ENCODE measurements at places on chromosomes 4 and X.

DNA sequence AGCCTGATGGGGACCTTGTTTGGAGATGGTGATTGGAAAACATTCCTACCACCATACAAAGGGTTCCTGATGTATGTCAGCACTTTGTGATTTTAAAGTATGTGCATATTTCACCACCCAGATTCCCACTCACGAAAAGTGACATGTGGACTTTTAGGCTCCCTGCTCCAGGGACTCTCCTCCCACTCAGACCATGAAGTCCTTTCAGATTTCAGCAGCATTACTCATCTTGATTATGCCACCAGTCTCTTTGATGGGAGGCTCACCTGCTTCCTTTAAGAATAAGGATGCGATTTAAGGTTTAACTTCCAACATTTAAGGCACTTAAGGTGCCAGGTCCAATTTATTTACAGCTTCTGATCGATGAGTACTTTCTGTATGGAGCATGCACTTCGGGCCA is 204.4 kb downstream of the PPARGC1A start:
- DNase-seq = no peak

GRCh38 chrX:149837639-149838038 is 43.3 kb upstream of the MAGEA8 start:
- no peak for DNase-seq

GRCh38 chrX:42246814-42247213 is 323.5 kb upstream of the CASK start:
- DNase-seq = no peak

DNA sequence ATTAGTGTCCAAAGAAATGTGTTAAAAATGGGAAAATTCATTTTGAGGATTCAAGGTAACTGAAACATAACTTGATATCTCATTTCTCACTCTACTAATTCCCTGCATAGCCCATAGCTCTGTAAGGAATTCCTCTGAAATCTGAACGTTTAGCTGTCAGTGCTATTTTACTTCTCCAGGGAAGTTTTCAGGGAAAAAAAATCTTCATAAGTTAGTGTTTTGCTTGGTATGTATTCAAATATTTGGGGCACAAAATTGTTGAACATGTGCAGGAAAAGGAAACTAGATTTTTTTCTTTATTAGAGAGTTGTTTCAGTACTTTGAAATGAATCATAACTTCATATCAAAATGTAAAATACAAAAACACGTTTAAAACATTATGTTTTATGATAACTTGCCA is 891.4 kb downstream of the CENPC start:
- DNase-seq = no peak

- DNase-seq = no peak
These were observed 171.6 kb downstream of the NKX6-1 start for GRCh38 chr4:84327526-84327925.

- DNase-seq = no peak
These were observed 23.4 kb downstream of the FBXW7 start for GRCh38 chr4:152512483-152512882.

DNA sequence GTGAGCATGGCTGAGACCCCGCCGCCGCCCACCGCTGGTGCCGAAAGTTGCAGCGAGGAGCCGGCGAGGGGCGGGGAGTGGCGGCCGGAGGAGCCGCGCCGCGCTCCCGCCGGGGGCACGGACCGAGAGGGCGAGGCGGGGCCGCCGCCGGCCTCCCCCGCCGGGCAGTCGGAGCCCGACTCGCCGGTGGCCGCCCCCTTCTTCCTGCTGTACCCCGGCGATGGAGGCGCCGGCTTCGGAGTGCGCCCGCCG is 16.5 kb downstream of the UTP3 start:
- DNase-seq = no peak

DNA sequence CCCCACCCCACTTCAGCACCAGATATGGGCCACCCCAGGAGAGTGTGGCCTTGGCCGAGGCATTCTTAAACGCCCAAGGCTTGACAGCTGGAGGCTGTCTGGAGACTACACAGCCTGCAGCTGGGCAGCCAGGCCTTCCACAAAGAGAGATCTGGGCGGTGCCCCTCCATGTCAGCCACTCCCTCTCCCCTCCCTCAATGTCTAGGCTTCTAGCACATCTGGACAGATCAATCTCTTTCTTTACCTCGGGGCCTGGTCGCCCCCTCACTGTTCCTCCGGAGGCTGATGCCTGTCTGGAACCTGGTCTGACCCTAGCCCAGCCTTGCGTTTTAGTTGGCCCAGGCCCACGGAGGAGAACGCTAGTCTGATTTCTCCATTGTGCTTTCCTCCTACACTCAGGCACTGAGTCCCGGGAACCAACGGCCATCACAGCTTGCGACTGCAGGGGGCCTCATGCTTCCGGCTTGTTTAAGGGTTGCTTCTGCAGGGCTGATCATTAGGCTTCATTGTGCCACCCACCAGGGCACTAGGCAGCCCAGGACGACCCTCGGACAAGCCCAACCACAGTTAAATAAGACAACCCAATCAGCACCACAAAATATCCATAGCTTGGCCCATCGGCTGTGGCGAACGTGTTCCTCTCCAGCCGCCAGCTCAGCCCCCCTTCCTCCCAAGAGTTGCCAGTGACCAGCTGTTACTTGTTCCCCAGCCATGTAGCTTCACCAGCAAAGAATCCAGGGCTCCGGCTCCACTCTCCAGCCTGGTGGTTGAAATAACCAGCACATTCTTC is 200.6 kb downstream of the BCOR start:
- no peak for DNase-seq

DNA sequence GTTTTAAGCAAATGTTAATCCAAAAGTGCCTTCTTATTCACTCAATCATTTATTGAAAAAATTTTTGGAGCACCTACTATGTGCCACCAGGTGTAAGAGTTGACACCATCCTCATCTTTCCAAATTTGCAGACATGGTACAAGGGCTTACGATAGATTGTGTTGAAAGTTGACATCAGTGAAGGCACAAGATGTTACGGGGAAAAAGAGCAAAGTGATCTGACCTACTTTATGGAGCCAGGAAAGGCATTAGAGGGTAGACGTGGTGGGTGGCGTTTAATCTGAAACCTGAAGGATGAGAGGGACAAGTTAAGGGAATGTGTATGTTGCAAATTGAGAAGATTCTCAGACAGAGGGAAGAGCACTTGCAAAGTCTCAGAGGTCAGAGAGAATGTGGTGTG is 167.8 kb upstream of the HAND2 start:
- DNase-seq = no peak

DNA sequence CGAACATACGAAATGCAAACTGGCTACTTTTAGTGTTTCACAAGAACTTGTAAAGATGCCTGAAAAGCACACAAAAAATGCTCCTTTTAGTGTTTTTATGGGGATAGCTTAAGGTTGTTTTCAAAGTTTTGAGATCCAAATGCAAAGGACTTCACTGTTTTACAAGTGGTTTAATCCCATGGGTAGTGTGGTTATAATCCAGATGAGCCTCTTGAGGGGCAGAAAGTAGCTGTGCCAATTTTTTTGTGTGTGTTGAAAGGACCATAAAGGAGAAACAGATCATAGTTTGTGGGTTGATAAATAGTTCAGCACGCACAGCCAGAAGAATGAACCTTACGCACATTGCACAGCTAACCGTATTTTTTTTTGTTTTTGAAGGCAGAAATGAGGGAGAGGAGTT is 126.9 kb upstream of the GIMD1 start:
- no peak for DNase-seq

DNA sequence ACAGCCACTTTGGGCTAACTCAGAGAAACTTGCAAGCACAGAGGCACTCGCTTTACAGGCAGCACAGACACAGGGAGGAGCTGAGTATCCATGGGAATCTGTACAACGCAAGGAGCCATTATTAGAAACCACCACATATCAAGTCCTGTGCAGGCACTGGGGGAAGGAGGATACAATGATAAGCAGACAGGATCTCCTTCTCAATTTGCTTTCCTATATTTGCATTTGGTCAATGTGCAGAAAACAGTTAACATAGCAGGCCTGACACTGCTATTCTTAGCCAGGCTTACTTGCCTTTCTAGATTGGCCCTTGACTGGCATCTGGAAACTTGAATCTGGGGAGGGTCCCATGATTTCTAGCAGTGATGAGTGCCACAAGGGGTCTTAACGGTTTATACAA is 65.8 kb downstream of the TEC start:
- no peak for DNase-seq

DNA sequence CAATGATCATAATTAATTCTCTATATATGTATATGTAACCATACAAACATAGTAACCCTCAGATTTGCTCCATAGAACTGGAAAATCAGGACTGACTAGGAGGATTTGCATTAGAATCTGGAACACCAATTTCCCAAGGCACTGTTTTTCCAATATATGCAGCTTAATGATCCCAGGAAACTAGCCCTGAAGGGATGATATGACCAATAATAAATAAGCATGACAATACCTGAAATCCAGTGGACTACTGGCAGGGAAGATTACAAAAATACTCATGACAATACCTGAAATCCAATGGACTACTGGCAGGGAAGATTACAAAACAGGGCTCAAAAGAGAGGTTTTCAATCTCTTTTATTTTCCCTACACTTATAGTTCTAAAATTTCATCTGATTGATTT is 98.4 kb downstream of the PCDH7 start:
- DNase-seq = no peak

GRCh38 chr4:3311095-3311372 is 18.2 kb downstream of the RGS12 start:
- no peak for DNase-seq

DNA sequence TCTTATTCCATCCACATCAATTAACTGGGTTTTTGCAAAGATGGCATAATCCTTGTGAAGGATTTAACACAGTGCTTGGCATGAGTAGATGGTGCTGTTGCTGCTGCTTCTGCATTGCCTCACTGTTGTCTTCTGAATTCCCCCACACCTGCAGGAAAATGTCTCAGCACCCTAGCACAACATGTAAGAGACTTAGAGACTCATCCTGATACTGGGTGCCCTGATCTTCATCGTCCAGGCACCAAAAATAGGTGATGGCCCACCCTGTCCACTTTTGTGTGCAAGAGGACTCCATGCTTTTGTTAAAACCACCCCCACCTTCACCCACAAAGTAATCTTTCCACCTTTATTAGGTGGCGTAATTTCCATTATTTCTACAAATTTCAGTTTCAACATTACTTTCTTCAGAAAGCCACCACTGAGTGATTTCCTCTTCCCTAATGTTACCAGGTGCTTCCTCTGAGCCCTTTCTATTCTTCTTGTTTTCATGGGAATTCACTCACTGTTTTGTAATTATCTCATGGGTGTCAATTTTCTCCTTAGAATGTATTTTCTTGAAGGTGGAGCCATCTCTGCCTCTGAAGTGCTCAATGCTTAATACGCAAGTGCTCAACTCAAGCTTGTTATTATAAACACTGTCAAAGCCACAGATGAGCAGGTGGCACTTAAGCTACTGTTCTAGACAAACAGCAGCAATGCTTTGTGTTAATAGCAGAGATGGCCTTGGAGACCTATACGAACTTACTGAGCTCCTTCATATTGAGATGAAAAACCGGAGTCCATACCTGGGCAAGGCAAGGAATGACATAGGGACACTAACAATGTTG is 89.5 kb downstream of the HS3ST1 start:
- no peak for DNase-seq

DNA sequence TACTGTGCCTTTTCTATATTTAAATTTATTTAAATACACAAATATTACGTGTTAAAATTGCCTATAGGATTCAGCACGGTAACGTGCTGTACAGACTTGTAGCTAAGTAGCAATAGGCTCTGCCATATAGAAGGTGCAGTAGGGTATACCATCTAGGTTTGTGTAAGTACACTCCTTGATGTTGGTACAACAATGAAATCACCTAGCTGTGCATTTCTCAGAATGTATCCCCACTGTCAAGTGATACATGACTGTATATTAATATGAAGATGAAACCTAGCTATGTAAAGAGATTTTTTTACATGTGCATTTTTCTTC is 431.2 kb downstream of the KCTD8 start:
- no peak for DNase-seq

- DNase-seq = no peak
These were observed 15.0 kb upstream of the ENAM start for GRCh38 chr4:70613306-70614183.

DNA sequence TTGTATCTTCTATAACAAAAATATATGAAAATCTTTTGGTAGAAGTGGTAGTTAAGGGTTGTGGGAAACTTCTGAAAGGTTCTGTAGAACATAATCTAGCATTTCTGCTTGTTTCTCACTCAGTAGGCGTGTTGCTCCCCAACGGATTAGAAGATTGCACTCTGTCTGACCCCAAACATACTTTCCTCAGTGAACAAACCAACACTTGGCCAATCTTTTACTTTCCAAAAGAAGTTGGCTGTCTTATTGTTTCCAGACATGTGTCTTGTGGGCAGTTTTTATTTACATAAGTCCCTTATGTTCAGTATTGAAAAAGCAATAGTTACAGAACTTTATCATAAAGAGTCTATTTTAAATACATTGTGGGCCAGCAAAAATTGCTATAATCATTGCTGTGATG is 312.8 kb upstream of the EPHA5 start:
- DNase-seq = no peak

DNA sequence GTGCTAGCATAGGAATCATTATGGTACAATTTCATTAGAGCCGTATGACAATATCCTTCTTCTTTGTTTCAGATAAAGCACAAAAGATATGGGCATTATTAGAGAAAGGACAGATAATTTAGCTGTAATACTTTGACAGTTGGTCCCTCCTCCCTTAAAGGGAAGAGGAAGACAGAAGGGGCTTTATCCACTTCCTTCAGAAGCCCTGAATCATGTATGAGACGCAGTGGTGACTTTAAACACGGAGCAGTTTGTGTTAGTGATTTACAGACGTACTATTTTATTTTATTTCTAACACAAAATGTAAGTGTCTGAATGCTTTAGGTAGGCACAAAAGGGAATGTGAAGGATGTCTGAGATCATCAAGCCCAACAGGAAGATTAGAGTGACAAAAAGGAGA is 467.7 kb downstream of the IL15 start:
- no peak for DNase-seq

GRCh38 chr4:63029380-63029779 is 1379.9 kb downstream of the TECRL start:
- no peak for DNase-seq

GRCh38 chrX:52585892-52586291 is 68.8 kb downstream of the SSX7 start:
- no peak for DNase-seq

- DNase-seq = no peak
These were observed 97.8 kb upstream of the GPC4 start for GRCh38 chrX:133513123-133513522.

GRCh38 chr4:87093443-87094123 is 126.8 kb downstream of the KLHL8 start:
- peak; percentile 7 for DNase-seq

DNA sequence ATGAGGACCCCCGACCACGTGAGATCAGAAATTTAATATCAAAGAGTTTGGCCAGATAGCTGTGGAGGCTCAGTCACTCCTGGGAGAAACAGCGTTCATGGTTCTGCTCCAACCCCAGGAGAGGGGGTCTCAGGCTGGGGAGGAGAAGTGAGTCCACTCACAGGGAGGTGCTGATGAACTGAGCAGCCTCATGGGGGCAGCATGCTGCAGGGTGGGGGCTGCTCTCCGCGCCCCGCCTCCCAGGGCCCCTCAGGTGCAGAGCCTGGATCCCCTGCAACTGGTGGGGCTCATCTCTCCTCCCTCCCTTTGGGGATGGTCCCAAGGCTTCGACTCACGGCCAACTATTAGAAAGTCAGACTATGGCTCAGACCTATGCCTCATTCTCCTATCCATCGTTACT is 26.6 kb upstream of the C4orf50 start:
- no peak for DNase-seq

Measured in stimulated activated CD8-positive, alpha-beta memory T cell treated with anti-CD3 and anti-CD28 coated beads, Interleukin-4, amount 100 ng/mL, for 1 hour (primary cell).